ENCODE measurements at places on chromosomes 4 and X. TPM values are rescaled to one million over a fixed set of nuclear protein-coding genes. Genes with fewer than 3 reads are reported as not detected.

RTL9 gene
- total RNA-seq = 1.4 TPM

HTR2C gene
- 0.04 TPM for total RNA-seq

PWWP3B gene
- total RNA-seq = 20.9 TPM

SPANXN3 gene
- not detected for total RNA-seq

DMRTC1B gene
- total RNA-seq = 0.74 TPM

PCSK1N gene
- 8.5 TPM for total RNA-seq

ASMT gene
- not detected for total RNA-seq

UGT2B15 gene
- not detected for total RNA-seq

Measured in cardiac muscle cell (in vitro differentiated cells and primary cell).